ENCODE measurements at places on chromosomes 2 and 18.

DNA sequence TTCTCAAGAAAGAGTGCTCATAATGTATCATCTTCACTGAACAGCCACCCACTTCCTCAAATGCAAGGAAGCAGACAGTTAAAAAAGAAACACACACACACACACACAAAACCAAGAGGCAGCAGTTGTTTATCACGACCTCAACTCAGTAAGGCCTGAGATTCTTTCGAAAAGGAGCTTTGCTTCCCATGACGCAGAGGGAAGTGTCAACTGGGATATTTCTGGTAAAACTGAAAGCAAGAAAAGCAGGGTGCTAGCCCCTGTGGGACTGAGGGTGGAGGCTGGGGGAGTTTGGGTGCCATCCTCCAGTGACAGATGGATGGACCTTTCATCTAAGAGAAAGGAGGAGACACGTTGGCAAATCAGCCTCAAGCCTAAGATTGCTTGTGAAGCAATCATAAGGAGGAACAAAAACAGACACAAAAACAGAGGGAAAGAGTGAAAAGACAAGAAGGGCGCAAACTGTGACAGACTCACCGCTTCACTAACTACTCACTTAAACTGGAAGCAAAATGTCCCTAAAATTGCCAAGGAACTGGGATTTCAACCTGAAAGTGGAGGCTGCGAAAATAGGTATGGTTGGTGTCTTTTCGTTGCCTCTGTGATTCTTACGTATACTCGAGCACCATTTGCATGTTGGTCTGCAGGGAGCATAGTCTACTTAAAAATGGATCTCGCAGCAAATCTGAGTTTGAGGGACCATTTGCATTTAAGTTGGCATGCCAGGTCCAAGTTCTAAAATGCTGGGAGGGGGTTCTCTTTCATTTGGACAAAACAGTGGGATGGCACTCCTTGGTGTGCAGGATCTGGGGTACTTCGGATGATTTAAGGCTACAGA lies at the start of gene ARHGAP25:
TSS of gene ARHGAP25 (plus strand) at position 124 of the 838 bp plus-strand sequence. CDS start at position 513, 389 bp downstream.
- H3K36me3 ChIP-seq, result no peaks in the 10 kb centered on the region
- H3K4me3 ChIP-seq, result no peak within 1 kb of the TSS
- H3K27ac ChIP-seq, result no peak within 1 kb of the TSS
- H3K4me1 ChIP-seq, result no peaks in the 10 kb centered on the region
- DNase-seq, result no peak
- H3K27me3 ChIP-seq, result no peaks in the 10 kb centered on the region

DNA sequence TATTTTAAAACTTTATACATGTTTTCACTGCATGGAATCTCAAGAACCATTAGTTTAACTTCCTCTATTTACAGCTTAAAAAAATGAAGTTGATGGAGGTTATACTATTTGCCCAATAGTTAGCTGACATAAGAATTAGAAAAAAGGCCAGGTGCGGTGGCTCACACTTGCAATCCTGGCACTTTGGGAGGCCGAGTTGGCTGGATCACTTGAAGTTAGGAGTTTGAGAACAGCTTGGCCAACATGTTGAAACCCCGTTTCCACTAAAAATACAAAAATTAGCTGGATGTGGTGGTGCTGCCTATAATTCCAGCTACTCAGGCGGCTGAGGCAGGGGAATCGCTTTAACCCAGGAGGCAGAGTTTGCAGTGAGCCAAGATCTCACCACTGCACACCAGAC lies 125.1 kb upstream of the CDH19 start:
- no peaks in the 10 kb centered on the region for H3K36me3 ChIP-seq
- DNase-seq, result no peak
- H3K4me3 ChIP-seq, result no peak overlapping the region
- H3K27ac ChIP-seq, result no peak overlapping the region
- no peaks in the 10 kb centered on the region for H3K27me3 ChIP-seq

DNA sequence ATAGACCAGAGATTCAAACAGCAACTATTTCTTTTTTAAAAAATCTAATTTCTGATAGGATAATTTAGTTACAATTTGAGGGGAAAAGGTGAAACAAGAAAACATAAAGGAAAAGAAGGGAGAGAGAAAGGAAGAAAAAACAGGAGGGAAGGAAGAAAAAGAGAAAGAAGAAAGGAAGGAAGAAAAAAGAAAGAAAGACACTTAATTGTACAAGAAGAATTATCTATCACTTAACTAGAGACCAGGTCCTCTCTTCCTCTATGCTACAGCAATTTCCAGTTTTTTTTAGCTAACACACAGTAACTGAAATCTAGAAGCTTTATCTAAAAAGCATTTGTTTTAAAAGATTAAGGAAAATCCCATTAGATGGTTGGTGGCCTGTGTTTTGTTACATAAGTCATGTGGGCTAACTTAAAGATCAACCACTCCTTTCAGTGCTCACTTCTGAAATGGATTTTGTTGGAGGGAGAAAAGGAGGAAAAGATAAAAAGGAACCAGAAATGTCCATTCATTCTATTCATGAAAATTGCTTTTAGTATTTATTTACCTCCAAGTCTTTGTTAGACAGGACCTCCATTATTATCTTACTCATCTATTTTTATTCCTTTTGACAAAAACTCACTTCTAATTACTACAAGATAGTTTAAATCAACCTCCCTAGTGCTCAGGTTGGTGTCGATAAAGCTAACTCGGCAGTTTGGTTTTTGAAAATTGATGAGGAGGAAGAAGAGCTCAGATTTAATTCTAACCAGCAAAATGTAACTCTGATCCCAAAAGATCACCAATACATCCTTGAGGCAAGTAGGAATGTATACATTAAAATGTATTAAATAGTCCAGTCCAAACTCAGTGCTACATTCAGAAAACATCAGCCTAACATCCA lies 251.5 kb upstream of the FN1 start:
- H3K27ac ChIP-seq, result no peak overlapping the region
- no peaks in the 10 kb centered on the region for H3K27me3 ChIP-seq
- H3K36me3 ChIP-seq, result no peaks in the 10 kb centered on the region
- no peak overlapping the region for H3K4me3 ChIP-seq
- no peaks in the 10 kb centered on the region for H3K4me1 ChIP-seq

DNA sequence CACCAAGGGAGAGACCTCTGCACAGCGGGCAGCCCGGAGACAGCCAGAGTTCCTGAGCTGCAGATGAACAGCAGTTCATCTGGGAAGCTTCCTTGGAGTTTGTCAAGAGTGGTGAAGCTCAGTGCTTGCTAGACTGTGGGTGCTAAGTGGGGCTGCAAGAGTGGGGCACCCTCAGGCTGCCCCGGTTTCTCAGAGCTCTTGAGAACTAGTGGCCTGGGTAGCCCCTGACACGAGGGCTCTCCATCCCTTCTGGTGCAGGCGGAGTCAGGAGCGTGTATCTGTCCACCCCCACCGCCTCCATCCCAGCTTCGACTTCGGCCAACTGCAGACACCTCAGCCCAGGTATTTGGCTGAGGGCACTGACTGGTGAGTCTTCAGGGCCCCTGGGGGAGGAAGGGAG lies 222.0 kb downstream of the LOXHD1 start:
- H3K27ac ChIP-seq, result no peak overlapping the region
- H3K27me3 ChIP-seq, result no peaks in the 10 kb centered on the region
- no peak overlapping the region for H3K4me3 ChIP-seq
- H3K4me1 ChIP-seq, result no peaks in the 10 kb centered on the region
- H3K36me3 ChIP-seq, result no peaks in the 10 kb centered on the region

DNA sequence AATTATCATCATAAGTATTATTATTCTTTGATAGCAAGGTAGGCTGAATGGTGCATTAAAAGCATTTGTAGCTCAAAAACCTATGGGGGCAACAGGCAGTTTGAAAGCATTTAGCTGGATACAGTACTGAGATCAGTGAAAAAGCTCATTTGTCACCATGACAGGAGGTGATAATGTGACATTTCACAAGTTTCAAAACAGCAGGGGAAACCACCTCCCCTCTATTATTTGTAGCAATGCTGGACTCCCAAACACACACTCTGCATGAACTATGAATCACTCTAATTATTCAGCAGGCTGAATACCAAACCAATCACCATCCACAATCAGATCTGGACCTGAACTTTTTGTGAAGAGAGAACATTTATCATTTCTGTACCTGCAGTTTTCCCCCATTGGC lies 63.4 kb downstream of the MYO5B start:
- H3K27me3 ChIP-seq, result no peaks in the 10 kb centered on the region
- no peak overlapping the region for H3K4me3 ChIP-seq
- DNase-seq, result no peak
- no peaks in the 10 kb centered on the region for H3K36me3 ChIP-seq

GRCh38 chr2:189628817-189629530 lies 32.3 kb upstream of the ASNSD1 start:
- H3K4me3 ChIP-seq, result no peak overlapping the region
- no peaks in the 10 kb centered on the region for H3K27me3 ChIP-seq
- no peak for DNase-seq

- peaks cover 16% of the 10 kb centered on the region for H3K4me1 ChIP-seq
- no peaks in the 10 kb centered on the region for H3K27me3 ChIP-seq
- no peak overlapping the region for H3K27ac ChIP-seq
- DNase-seq, result no peak
- peak overlapping the region; percentile 95 for H3K4me3 ChIP-seq
These were observed 1.0 kb upstream of the FAHD2A start for GRCh38 chr2:95401480-95401879.

DNA sequence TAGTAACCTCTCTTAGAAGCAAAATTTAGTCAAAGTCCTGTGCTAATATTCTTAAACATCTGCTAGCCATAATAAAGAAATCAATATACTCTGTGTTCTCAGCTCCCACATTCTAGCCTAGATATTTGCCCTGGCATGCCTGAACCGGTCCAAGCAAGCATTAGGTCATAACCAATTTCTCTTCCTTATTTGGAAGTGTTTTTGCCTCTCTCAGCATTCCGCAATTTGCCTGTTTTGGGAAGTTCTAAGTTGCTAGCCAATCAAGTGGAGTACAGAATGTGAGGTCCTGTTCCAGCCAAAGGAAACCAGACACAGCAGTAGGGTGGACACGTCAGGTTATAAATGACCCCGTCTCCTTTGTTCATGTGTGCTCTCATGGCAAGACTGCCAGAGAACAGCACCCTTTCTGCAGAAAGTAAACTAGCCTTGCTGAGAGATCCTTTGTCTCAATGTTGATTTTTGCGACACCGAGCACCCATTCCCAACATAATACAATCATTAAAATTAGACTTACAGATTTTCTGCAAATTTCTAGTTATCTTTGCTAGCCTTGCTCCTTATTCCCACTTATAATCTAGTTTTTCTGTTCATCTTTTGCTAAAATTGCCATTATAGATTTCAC lies 13.0 kb upstream of the SULT1C4 start:
- no peaks in the 10 kb centered on the region for H3K4me1 ChIP-seq
- no peaks in the 10 kb centered on the region for H3K27me3 ChIP-seq
- H3K27ac ChIP-seq, result no peak overlapping the region
- no peak overlapping the region for H3K4me3 ChIP-seq

- no peak overlapping the region for H3K27ac ChIP-seq
- no peaks in the 10 kb centered on the region for H3K27me3 ChIP-seq
- DNase-seq, result no peak
- H3K4me3 ChIP-seq, result no peak overlapping the region
- no peaks in the 10 kb centered on the region for H3K36me3 ChIP-seq
These were observed 65.3 kb downstream of the CXCR4 start for GRCh38 chr2:136052369-136053362.

DNA sequence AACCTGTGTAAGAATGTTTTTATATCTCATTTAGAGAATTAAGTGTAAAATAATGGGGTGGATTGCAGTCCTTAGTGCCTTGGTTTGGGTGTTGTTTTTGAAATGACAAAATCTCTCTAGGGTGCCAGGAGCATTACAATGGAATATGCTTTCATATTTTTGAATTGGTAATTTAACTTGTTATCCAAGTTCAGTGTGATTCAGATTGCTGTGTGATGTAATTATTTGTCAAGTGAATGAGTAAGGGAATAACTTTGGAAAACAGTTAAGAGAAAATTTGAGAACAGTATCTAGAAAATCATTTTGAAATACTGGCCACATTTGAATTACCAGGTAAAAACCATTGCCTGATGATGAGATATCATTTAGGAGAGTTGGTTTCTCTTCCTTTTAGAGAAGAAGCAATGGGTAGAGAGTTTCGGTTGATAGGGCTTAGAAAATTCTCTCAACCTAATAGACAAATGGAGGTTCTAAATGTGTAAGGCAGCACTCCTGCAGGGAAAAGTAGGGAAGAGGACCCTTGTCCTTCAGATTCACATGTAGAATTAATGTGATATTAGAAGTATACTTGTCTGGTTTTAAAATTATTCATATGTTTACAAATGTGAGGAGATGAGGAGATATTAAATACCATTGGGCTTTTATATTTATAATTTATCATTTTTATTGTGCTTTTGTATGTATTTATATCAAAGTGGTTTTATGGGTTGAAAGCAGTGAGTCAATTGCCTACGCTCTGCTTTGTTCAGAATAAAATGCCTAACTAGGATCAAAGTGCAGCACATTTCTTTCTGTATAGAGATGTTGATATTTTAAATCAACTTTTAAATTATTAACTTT lies 124.8 kb downstream of the PHLPP1 start:
- H3K27ac ChIP-seq, result no peak overlapping the region
- H3K4me3 ChIP-seq, result no peak overlapping the region
- no peaks in the 10 kb centered on the region for H3K4me1 ChIP-seq
- no peaks in the 10 kb centered on the region for H3K27me3 ChIP-seq
- H3K36me3 ChIP-seq, result no peaks in the 10 kb centered on the region

DNA sequence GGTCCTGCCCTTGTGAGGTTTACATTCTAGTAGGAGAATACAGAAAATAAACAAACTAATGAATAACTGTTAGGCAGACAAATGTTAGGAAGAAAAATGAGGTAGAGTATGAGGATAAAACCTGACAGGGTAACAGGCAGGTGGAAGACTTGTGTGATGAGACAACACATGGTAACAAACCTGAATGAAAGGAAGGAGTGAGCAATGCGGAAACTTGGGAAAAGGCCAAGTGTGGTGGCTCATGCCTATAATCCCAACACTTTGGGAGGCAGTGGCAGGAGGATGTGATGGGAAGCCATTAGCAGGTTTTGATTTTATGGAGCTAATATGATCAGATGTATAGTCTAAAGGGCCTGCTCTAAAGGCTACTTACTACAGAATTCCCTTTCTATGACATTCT lies 74.2 kb downstream of the INO80D start:
- DNase-seq, result no peak
- H3K4me1 ChIP-seq, result peaks cover 3% of the 10 kb centered on the region
- no peaks in the 10 kb centered on the region for H3K27me3 ChIP-seq
- peaks cover 8% of the 10 kb centered on the region for H3K36me3 ChIP-seq
- H3K27ac ChIP-seq, result no peak overlapping the region

DNA sequence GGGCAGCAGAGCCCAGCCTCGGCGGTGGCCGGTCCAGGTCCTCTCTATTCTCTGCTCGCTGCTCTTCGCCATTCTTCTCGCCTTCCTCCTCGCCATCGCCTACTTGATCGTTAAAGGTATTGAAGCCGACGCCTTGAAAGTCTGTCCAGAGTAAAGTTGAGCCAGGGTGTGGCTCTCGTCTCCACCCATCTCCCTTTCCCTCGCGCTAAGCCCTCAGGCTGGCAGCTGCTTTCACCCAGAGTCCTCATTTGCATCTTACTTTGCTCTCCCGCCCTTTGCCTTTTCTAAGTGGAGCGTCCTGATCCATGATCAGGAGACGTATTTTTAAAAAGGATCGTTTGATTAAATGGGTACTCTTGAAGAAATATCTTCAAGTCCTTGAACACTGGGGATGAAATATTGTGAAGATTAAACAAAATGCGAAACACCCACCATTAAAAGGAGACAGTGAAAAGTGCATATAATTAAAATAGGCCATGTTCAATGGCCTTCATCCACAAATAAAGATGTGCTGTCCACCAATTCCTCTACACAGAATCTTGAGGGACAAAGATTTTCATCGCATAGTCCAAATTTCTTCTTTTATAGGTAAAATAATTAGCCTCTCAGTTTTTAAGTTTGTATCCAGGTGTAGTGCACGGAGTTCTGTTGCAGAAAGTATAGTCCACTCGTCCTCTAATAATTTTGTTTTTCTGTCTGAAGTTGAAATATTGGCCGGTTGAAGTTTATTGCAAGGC lies 657 bp downstream of the ARL6IP6 start:
- H3K36me3 ChIP-seq, result no peaks in the 10 kb centered on the region
- no peaks in the 10 kb centered on the region for H3K27me3 ChIP-seq
- peak overlapping the region; percentile 98 for H3K27ac ChIP-seq
- peaks cover 6% of the 10 kb centered on the region for H3K4me1 ChIP-seq
- H3K4me3 ChIP-seq, result peak overlapping the region; percentile 89
